MG63 (cell line): ENCODE measurements at places on chromosomes 2 and 18. TPM values are rescaled to one million over a fixed set of nuclear protein-coding genes. Genes with fewer than 3 reads are reported as not detected.

DNA sequence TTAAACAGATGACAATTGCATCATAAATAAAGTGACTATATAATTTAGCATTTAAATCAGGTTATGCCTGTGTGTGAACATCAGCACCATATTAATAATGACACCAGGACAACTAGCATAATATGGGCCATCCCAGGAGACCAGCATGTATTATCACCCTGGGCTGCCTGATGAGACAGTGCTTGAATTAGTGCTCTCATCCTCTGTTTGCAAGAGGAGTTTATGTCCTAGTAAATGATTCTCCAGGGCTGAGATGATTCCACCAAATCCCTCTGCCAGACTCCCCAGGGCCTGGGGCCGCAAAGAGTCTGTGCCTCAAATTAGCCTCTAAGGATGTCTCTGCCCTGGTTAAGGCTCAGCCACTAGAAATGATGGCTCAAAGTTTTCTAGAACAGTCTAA, 97.7 kb downstream of the SGPP2 start:
- no peak for DNase-seq

GRCh38 chr18:76490670-76491472, 4.2 kb downstream of the ZNF516 start:
- DNase-seq: no peak

GRCh38 chr2:25903216-25903776, 25.0 kb upstream of the ASXL2 start:
- DNase-seq: no peak

DNA sequence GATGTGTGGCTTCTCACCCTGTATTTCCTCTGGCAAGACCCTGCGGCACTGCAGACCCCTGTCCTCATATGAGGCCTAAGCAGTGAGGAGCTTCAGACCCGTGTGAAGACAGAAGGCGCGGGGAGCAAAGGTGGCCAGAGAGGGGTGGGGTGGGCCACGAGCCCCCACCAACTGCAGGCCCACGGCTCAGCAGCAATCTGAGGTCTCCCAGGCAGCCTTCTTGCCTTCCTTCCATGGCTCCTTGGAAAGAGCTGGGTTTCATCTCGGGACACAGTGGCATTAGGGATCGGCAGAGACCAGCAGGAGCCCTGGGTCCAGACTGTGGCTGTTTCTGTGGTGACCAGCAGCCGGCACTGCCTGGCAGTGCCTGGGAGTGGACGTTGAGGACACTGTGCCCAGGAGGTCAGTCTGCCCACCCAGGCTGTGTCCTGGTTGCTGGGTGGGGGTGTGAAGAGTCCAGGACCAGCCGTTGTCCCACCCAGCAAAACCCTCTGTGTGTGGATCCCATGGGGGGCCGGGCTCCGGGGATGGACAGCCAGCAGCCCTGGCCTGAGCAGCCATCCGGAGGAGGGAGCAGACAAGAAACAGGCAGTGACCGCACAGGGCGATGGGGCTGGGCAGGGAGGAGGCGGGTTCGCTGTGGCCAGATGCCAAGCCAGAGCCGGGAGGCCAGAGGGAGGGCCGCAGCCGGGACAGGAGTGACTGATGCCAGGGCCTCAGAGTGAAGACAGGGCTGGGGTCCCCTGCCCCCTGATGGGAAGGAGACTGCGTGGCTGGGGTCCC, 73.8 kb downstream of the RRM2 start:
- DNase-seq: no peak

- no peak for DNase-seq
Observed at GRCh38 chr2:152238016-152238415, 62.5 kb upstream of the STAM2 start.

DNA sequence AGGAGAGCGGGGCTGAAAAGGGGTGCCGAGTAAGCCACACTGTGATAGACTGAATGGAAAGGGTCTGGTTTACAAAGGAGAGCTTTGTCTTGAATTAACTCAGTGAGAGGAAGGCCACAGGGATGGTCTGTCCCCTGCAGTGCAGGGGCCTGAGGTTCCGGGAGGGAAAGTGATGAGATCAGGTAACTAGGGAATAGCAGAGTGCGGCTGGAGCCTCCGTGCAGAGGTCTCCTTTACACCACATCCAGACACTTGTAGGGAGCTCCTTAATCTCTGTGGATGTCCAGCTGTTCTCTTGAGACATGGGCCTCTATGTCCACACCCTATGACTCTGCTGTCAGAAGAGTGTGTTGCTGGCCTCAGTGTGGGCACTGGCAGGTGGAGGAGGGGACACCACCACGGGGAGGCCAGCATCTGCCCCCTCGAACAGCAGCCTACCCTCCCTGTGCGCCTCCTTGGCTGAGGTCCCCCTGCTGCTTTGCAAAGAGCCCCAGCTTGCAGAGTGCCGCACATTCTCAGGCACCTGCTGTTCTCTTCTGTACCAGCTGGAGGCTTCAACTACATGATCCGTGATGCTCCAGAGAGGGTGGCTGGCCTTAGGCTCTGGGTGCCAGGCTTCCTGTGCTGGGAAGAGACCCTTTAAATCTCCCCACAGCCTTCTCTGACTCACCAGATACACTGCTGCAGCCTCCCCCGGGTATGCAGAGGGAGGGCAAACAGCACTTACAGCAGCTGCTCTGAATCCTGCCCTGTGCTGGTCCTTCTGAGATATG, 25.9 kb downstream of the ENOSF1 start:
- no peak for DNase-seq

The AGXT gene
- not detected in 2 replicates for total RNA-seq

The REG1B gene
- total RNA-seq: not detected in 2 replicates

The INPP5D gene
- total RNA-seq: not detected in 2 replicates

The LRRC30 gene
- not detected in 2 replicates for total RNA-seq
